ENCODE measurements at places on chromosomes 3 and 15.

- DNase-seq = no peak
These were observed 210.6 kb upstream of the CHRM5 start for GRCh38 chr15:33757516-33758232.

DNA sequence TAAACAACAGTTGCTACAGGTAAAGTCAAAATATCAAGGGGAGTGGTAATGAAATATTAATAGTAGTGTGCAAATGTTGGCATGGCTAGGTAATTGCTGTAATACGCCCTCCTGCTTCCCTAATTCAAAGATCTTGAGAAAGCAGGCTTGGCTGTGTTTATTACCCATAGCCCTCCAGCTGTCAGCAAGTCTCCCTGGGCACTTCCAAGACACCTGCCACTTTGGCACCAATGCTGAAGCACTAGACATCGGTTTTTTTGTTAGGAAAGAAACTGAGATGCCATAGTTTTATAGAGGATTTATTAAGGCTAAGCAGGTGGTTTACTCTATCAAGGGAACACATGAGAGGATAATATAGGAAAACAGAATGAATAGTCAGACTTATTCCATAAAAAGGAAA is 64.4 kb downstream of the P2RY1 start:
- DNase-seq = no peak

DNA sequence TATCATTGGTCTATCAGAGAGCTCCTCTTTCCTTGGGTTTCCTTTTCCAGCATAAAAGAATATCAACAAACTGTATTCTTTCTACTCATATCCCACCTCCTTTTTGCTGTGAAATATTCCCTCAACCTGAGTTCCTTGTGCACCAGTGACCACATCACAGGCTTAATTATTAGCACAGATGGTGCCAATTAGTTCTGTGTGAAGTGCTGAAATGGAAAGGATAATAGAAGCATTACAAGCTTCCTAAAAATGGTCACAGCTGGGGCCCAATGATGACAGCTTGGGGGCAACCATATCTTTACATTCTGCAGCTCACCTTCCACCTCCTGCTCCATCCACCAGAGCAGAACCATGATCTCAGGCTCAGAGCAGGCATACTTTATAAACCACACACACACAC is 84.6 kb downstream of the ANO10 start:
- no peak for DNase-seq

DNA sequence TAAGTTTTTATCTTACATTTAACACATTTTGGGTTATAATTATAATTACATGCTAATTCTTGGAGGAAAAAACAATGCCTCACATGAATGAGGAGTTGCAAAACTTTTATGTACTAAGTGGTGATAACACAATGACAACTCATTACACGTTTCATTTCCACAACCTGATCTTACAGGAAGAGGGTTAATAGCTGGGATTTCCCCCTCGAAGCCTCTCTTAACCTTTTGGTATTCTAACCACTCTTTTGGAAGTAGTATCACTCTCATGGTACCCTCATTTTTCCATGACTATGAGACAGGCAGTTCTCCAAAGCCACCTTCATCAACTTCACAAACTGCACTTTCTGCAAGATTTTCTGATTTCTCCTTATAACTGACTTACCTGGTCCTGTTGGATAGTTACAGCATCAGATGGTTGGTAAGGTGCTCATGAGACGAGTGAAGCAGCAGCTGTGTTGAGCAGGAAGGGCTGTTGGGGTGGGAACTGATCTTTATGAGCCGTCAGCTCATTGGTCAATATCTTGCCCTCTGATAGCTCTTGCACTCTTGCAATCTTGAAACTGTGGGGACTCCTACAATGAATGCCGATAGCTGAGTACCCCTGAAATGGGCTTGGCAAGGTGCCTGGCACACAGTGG is 41.6 kb downstream of the ACAN start:
- no peak for DNase-seq

GRCh38 chr15:99712415-99712814 is 20.8 kb downstream of the LYSMD4 start:
- no peak for DNase-seq

DNA sequence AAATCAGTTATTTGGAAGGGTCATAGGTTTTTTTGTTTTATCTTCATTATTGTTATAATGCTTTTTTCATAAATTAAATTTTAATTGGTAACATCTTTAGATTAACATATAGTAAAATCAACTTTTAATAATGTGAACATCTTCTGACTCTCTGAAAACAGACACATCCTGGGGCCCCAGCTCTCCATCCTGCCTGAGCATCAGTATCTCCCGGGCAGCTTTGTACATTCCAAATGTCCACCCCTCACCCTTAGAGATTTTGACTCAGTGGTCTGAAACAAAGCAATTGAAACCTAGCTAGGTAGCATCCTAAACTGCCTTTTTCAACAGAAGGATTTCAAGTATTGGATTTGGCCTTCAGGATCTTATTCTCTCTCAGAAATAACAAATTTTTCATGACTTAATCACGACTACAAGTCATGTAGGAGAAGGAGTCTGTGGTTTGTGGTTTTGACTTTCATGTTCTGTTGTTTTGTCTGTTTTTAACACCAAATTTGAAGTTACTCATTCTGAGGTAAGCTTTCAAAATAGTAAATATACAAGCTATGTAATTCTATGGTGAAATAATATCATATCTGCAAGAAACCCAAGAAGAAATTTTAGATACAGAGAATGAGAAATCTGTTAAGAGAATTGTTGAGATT is 147.3 kb upstream of the UBE2E2 start:
- DNase-seq = no peak

DNA sequence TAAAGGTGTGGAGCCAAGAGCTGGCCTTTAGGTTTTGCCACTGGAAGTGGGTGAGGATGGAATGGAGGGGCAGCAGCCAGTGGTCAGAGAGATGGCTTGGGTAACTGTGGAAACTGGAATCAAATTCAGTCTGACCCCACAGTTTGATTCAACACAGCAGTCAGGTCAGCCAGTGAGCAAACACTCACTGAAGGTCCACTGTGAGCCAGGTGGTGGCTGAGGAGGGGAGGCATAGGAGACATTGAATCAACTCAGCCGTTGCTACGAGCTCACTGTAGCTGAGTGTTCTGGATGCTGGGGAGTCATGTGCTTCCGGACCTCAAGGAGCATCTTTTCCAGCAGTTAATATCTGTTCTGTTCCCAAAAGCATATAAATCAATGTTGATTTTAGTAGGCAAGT is 37.5 kb downstream of the LPP start:
- DNase-seq = no peak

DNA sequence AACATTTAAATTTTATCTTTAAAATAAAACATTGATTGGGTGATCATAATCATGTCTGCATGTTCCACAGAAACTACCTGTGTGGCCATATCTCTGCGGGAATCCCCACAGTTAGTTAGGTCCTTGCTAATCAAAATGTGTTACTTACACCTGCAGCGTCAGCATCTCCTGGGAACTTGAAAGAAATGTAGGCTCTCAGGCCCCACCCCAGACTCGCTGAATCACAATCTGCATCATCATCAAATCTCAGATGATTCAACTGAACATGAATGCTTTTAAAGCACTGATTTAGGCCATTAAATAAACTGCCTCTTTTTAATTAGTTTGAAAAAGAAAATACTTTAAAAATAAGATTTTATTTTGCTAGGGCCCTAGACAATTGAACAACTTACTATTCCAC is 577.8 kb downstream of the PYDC2 start:
- DNase-seq = no peak

GRCh38 chr3:39097716-39098472 is 9.5 kb downstream of the GORASP1 start:
- DNase-seq = no peak

DNA sequence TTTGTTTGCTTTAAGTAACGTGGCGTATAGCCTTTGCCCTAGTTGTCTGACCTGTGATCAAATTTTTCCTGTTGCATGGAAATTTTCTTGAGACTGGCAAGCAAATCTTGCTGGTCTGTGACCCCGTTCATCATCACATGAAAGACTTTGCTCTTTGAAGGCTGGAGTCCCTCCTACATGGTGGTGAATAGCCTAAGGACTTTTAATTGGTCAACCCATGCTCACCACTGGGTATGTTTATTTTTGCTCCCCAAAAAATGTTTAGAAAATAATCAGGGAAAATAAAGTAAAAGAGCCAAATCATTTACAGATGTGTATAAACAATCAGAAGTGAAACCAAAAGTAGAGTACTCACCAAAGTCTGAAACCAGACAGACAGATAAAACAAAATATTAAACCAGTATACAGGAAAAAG is 1075.3 kb upstream of the ALCAM start:
- DNase-seq = no peak

GRCh38 chr3:198113206-198114053 is 153.4 kb downstream of the LMLN start:
- DNase-seq = no peak

DNA sequence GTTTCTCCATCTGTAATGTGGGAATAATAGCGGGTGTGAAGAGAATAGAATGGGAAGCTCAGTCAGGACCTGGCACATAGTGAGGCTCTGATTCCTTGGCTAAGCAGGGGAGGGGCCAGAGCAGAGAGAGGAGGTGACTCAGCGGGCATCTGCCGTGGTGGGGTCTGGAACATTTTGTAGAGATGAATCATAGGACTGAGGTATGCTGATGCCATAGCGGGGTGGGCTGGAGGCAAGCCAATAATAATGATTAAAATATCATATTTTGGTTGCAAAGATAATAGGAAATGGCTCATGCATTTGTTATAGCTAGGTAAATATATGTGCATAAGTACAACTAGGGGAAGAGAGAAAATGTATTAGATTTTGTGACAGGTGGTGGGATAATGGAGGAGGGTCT is 11.2 kb downstream of the TGM4 start:
- no peak for DNase-seq

GRCh38 chr3:49869525-49870126 is at the start of gene CAMKV:
CAMKV (minus strand) TSS chr3:49869906; CDS start chr3:49862388, 7,518 bp downstream.
- DNase-seq = no peak

DNA sequence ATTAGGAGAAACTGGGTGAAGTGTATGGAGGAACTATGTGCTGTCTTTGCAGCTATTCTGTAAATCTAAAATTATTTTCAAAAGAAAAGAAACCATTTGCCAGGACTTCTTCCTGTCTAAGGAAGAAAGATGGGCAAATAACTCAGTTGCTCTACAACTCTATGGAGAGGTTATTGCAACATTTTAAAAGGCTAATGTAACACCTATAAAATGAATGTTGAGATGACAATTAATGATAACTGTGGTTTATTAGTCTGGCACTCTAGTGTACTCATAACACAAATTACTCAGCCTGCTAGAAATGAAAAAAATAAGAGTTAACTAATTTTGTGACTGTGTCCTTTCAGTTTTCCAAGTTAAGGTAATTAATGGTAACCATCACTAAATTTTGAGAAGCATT is 32.3 kb downstream of the SLC4A7 start:
- no peak for DNase-seq

All from effector CD8-positive, alpha-beta T cell (primary cell).